ENCODE measurements at places on chromosomes 6 and 20.

DNA sequence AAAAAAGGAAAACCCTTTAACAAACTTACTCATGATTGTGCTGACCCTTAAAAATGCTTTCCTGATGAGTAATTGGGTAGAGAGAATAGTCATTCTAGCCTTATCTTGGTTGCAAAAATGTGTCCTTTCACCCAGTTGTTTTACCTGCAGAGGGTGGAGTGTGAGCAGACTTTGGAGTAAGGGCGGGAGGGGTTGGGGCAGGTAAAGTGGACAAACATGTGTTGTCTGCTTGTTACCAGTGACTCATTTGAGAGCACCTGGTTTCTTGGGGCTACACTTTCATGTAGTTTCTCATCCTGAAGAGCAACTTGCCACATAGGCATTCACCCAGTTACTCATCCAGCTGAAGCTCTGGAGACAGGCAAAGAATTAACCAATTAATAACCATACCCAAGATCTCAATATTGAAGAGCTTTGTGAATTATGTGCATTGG, 121.1 kb downstream of the TNFRSF21 start:
- DNase-seq, result peak; percentile 82

DNA sequence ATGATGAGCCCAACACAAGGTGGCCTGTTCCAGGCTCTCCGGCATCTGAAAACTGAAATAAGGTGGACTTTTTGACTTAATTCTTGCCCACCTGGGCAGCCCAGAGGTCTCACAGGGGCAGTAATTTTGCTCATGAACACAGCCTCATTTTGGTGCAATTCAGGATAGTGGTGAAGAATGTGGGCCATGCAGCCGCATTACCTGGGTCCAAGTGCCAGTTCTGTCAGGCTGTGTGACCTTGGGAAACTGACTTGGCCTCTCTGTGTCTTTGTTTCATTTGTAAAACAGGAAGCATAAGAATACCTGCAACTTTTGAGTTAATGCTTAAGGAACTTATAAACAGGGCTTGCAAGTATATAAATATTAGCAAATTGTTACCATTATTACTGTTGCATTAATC, 5.6 kb downstream of the PREX1 start:
- DNase-seq, result no peak

- no peak for DNase-seq
Observed at GRCh38 chr6:42028234-42029061, 21.9 kb upstream of the TAF8 start.

DNA sequence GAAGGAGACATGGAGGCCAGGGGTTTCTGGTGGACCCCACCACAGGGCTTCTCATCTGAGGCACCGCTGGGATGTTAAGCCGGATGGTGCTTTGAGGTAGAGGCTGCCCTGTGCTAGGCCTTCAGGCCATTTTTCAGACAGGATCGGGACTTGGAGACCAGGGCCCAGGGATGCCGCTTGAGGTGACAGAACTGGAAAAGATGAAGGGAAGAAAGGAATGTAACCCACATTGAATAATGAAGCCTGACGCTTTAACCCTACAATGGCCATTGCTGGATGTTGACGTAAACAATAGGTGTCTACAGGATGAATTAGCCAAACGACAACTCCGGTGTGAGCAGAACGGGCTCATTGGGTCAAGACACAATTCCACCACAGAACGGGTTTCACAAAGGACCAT, 62.5 kb downstream of the CEBPB start:
- no peak for DNase-seq

DNA sequence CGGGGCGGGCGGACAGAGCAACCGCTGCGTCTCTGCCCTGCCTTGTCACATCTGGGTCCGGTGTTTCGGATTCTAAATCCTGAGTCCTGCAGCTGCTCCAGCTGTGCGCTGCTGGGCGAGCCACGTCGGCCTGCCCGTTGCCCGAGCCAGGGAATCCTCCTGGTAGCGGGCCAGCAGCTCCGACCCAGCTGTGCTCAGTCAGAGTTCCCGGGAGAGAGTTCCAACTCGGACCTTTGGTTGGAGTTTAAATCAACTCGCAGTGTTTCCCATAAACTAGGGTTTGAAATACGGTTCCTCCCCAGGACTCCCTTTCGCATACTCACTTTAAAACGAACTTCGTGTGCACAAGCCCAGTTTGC, 315 bp upstream of the PDE10A start:
- no peak for DNase-seq

DNA sequence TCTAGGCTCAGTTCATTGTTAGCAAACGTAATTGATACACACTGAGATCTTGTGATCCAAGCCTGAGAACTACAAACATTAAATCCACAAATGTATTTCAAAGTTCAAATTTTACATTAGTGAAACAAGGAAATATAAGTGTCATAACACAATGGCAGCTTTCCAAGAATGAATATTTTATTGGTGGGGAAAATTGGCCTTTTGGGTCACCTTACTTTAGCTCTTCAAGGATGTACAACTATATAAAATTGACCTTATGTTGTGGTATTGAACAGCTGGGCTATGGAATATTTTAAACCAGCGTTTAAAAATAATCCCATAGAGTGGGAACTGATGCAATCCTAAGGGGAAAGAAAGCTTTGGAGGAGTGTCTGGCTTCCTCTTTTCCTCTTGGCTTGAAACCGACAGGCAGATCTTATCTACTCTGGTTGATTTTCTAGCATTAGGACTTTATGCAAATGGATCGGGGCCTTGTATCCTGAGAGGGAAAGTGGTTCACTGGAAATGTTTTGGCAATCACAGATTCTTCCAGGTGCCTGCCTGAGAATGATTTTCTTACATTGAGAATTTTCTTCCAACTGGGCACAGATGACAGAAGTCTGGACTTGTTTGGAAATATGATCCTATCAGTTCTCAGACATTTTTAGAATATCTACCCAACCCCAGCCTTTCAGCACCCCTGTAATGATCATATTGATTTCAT, 184.8 kb upstream of the ECI2 start:
- DNase-seq, result no peak

DNA sequence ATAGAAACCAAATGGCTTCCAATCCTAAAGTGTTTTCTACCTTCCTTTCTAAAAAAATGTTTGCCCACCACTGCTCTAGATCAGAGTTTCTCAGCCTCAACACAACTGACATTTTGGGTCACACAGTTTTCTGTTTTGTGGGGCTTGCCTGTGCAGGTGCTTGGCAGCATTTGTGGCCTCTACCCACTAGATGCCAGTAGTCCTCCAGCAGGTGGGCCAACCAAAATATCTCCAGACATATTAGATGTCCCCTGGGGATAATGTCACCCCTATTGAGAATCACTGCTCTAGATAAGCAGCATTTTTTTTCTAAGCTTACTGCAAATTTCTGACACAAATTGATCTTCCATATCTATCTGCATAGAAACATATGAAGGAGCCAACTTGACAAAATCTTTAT, 26.3 kb upstream of the EPM2A start:
- no peak for DNase-seq

GRCh38 chr6:130035211-130035610, 16.8 kb downstream of the L3MBTL3 start:
- no peak for DNase-seq

DNA sequence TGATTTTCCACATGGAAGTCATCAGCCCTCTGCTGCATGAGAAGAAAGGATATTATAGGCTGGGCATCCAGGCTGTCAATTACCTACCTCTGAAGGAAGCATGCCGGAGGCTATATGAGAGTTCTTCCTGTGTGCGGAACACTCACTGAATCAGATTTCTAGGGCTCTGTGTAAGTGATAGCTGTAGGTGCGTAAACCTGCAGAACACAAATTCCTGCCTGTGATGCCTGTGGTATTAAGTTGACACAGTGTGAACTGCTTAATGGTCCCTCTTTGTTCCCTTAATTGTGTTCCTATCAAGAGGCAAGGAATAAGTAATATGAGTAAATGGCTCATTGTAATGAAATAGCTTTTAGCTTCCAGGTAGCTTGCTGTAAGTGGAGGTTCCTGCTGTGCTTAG, 103.3 kb downstream of the ANKS1A start:
- DNase-seq, result no peak

DNA sequence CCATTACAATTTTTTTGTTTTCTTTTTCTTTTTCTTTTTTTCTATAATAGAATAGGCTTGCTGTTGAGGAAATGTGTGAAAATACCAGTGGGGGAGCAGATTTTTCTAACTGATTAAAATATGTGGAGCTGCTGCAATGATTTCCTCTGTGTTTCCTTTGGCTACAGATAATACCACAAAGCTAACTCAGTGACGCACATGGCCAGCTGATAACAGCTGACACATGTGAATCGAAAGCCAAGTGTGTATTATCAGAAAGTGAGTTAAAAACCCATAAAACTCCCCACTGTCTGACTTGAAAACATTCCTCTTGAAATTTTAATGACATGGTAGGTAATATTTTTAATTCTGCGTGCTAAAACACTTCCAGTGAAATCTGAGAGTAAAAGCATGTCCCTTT, 70.8 kb upstream of the AHI1 start:
- no peak for DNase-seq

Data from Caco-2 (cell line).